8988T (cell line): ENCODE measurements at places on chromosomes 16 and 17.

DNA sequence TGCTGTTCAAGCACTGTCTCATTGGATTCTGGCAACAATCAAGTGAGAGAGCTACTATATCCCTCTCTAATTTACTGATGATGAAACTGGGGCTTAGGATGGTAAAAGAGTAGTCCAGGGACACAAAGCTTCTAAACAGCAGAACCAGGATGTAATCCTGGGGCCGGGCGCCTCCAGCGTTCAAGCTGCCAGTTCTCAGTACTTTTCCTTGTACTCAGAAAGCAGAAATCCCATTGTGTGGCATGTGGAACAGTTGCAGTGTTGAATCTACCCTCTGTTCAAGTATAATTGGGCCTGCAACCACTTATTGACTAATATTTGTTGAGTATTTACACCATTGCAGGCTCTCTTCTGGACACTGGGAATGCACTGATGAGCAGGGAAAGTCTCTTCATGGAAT lies 14.5 kb upstream of the CDH13 start:
- DNase-seq, result no peak

GRCh38 chr16:85698935-85699558 lies 10.3 kb upstream of the GINS2 start:
- no peak for DNase-seq

DNA sequence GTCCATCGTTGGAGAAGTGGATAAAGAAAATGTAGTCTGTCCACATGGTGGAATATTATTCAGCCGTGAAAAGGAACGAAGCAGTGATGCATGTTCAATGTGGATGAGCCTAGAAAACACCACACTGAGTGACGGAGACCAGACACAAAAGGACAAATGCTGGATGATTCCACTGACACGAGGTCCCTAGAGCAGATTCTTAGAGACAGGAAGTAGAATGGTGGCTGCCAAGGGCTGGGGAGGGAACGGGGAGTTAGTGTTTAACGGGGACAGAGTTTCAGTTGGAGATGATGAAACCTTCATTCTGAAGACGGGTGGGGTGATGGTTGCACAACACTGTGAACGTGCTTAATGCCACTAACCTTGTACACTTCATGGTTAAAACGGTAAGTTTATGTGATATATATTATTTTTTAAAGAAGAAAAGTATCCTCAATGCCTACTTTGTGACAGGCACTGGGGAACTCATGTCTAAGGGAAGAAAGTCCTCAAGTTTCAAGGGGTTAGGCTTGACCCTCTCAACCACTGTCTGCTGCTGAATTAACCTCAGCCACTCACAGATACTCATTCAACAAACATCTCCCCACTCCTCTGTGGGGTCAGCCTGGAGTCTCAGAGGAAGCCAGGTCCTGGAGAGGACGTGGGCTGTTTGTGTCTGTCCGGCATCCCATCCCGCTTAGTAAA lies 17.6 kb downstream of the C16orf74 start:
- no peak for DNase-seq

GRCh38 chr16:48636521-48636920 lies 26.5 kb upstream of the N4BP1 start:
- DNase-seq, result no peak

GRCh38 chr17:71071041-71071440 lies 901.7 kb downstream of the KCNJ2 start:
- DNase-seq, result no peak

- DNase-seq, result no peak
These were observed 40.7 kb upstream of the ABCA10 start for GRCh38 chr17:69269131-69269998.

DNA sequence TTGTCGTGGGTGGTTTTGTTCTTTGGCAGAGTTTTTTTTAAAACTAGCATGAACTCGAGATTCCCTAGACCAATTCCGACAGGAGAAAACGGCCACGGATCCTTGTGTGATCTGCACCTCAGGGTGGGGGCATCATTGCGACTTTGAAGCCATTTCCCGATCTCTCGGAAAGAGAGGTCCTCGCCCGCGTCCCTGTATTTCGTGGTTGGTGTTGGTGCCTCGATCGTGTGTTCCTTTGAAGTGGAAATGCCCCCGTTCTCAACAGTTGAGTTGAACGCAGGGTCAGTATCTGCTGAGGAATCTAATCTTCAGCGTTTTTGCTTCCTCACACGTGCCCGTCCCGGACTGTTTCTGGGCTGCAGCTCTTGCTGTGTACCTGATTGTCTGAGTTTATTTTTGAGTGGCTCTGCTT lies 1.1 kb downstream of the CRAMP1 start:
- DNase-seq, result peak; percentile 29

GRCh38 chr16:84081446-84081989 lies 35.2 kb downstream of the MBTPS1 start:
- no peak for DNase-seq

- DNase-seq, result no peak
These were observed 236.0 kb downstream of the IRX3 start for GRCh38 chr16:54050459-54051210.

- no peak for DNase-seq
These were observed 2.0 kb downstream of the TBC1D10B start for GRCh38 chr16:30368122-30368791.

- DNase-seq, result no peak
These were observed 38.8 kb downstream of the MRC2 start for GRCh38 chr17:62666061-62666800.

- no peak for DNase-seq
These were observed 369.0 kb upstream of the DYNLRB2 start for GRCh38 chr16:80171746-80172145.

GRCh38 chr17:69978056-69978646 lies 96.9 kb upstream of the KCNJ16 start:
- DNase-seq, result no peak

- DNase-seq, result no peak
These were observed 123.9 kb downstream of the CPPED1 start for GRCh38 chr16:12679660-12680272.

GRCh38 chr17:29615048-29615385 lies 7.7 kb downstream of the CORO6 start:
- DNase-seq, result no peak

GRCh38 chr17:1714980-1715802 lies 5.0 kb upstream of the TLCD2 start:
- DNase-seq, result no peak

DNA sequence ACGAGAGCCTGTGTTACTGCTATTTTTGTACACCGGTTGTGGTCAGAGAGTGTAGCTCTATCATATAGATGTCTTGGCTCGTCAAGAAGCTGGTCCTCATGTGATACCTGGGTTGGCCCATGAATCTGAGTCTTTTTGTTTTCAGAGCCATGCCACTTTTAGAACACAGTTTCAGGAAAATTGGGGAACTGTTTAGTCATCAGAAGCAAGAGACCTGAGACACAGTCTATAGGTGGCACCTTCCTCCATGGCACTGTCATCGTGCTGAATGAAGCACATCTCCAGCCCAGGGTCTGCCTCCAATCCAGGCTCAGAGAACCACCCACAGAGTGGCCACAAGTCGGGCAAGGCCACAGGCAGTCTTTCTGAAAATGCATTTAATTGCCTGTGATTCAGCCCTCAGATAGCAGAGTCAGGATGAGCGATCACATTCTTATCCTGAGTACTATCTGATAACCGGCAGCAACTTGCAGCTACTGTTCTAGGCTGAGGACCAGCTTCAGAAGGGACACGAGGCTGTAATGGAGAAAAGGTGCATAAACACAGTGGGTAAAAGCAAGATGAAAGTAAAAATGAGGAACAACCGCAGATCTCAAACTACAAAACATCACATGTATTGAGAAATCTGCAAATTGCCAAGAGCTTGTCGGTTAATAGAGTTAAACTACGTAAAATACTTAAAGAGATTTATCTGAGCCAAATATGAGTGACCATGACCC lies 14.2 kb upstream of the HAPSTR1 start:
- no peak for DNase-seq

DNA sequence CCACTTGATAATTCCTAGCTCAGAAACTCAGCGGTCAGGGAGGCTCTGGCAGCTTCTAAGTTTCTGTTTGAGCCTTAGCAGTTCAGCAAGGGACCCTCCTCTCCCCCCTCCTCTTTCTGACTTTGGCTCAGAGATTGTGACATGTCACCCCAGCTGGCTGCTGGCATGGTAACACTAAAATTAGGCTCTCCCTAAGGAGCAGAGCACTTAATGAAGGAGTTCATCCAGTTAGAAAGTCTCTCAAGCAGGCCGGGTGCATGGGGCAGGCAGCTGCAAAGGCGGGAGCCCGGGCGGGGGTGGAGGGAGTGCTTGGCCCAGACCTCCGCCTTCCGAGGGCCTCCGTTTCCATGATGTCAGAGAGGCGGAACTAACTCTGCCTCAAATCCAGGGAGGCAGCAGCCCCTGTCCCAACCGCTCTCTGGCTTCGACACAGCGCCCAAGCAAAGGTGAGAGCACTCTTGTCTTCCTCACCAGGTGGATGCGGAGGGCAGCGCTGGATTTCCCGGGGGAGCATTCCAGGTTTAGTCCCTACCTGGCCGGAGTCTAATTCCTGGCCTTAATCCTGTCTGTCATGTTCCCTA lies 128.0 kb upstream of the PLCG2 start:
- DNase-seq, result no peak

GRCh38 chr17:14575471-14575953 lies 274.6 kb downstream of the HS3ST3B1 start:
- DNase-seq, result no peak

- no peak for DNase-seq
These were observed 1.8 kb downstream of the NAGS start for GRCh38 chr17:44006272-44006597.

- DNase-seq, result no peak
These were observed 11.2 kb upstream of the ACSF2 start for GRCh38 chr17:50414808-50415207.

DNA sequence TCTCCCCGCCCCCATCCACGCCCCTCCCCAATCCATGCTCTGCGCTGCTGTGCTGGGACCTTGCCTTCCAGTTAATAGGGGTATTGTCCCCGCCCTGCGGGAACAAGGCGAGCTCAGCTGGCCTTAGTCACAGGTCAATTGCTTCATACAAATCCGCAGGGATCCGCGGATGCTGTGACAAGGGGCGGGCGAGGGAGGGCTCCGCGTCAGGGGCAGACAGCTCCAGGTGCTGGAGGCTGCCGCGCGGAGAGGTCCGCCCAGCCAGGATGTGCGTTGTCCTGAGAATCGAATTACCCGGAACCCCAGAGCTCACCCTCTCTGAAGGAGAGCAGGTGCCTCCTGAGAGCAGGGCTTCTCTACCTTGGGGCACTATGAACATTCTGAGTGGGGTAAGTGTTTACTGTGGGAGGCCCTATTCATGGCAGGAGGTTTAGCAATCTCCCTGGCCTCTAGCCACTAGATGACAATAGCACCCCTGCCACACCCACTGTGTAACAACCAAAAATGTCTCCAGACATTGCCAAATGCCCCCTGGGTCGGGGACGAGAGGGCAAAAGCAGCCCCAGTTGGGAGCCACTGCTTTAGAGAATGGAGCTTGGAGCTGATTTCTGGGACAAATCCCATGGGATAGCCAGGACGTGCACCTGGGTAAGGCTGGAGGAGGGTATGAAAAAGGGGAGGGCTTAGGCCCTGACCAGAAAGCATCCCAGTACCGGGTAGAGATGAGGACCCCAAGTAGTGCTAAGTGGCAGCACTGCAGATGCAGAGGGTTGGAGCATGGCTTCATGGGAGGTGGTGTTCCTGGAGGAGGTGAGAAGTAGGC lies 138.2 kb downstream of the CYLD start:
- no peak for DNase-seq
